CD4-positive, alpha-beta T cell treated with Interleukin-15 for 4 hours (primary cell): ENCODE measurements at places on chromosomes 1 and 21.

DNA sequence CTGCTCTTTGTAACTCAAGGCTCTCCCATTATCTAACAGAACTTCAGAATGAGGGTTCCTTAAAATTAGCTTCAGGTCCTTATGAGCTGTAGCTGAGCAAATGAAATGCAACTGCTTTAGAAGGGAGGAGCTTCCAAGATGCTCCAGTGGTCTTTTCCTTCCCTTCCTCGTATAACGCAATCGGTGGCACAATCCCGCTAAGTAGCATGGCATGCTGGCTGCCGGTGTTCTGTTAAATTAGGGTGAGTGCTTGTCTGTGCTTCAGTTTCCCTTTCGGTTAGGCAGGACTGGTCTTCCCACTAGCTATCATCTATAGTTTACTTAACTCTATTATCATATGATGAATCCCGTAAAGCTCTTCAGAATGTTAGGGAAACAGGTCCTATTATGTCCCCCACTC is 917 bp downstream of the KIAA0040 start:
- DNase-seq, result peak; percentile 38

DNA sequence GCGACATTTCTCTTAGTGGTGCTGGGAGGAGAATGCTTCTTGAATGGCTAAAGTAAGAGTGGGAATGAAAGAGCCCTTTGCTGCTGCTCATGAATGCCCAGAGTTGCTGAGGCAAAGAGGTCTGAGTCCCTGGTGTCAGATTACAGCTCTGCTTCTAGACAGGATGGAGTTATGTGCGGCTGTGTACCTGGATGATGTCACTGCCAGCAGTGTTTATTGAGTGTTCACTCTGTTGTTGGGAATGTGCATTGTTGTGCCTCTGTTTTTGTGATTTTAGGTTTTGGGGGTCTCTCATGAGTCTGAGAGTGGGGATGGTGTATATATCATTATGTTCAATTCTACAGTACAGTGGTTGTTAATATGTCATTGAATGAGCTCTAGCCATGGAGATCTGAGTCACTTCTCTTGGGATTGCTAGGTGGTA is 2.7 kb downstream of the CDC14A start:
- peak; percentile 57 for DNase-seq

GRCh38 chr1:223739366-223740037 is 27.2 kb downstream of the CAPN2 start:
- no peak for DNase-seq

- DNase-seq, result no peak
Measured at GRCh38 chr1:38183096-38183495, 136.5 kb upstream of the POU3F1 start.

GRCh38 chr1:44973645-44974044 is 12.8 kb downstream of the EIF2B3 start:
- no peak for DNase-seq

DNA sequence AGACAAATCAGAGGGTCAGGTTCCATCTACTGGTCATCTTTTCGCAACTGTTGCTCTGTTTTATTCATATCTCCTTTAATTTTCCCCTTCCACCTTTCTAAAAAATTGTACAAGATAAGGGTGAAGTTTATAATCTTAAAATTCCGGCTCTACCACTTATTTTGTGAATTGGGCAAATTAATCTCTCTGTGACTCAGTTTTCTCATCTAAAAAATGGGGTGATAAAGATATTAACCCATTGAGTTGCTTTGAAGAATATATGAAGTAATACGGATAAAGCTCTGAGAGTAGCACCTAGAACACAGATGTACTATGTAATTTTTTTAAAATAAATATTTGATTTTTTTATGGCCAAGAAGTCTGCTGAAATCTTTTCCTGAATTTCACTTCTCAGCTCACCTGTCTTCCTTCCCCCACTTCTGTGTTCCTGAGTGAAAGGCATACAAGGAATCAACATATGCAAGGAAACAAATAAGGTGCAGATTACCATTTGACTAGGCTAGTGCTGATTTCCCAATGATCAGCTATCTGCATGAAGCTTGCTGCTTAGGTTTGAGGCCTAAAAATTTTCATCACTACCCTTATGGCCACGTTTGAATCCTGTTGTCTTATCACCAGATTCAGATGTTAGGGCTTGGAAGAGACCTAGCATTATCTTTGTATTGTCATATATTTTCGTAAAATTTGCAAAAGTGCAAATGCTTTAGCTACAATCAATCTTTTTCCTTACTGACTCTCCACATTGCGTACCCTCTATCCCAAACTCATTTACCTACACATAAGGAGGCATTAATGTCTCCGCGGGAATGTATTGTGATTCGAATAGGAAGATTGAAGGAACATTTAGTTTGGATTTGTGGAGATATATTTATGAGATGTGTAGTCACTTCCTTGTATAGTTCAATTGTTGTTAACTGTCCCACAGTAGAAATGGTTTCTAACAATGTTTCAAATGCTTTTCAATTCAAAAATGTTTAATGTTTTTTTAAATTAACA is 718.3 kb upstream of the PTBP2 start:
- no peak for DNase-seq

DNA sequence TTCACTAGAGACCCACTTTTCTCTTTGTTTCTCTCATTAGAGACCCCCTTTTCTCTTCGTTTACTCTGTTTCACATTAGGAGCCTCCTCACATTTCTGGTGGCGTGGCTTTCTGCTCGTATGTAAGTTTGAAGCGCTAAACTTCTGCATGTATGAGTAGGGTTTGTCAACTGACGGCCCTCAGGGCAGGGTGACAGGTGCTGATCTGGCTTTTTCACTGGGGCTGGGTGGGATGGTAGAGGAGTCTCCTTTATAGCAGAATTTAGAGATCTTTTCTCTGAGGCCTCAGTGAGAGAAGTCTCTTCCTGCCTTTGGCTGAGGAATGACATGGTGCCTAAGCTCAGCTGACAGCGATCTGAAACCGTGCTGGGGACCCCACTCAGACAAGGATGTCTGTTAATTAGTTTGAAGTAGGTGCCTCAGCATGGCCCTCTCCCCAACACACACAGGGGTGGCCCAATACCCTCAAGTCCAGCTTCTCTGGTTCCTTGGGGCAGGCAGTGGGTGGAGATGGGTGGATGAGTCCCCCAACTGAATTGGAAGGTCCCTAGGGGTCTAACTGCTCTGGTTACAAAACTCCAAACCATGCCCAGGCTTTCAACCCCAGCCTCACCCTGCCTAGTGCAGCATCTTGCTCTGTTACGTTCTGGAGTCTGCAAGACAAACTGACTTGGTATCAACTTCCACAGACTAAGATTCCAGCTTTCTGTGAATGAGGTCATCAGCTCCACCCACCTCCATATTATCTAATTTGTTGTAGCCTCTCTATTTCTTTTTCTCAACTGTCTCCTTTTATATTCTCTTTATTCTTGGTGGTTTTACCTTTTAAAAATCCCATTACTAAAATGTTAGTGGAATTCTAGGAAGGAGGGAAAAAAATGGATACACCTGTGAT is 3.2 kb downstream of the SLC1A7 start:
- DNase-seq, result no peak

DNA sequence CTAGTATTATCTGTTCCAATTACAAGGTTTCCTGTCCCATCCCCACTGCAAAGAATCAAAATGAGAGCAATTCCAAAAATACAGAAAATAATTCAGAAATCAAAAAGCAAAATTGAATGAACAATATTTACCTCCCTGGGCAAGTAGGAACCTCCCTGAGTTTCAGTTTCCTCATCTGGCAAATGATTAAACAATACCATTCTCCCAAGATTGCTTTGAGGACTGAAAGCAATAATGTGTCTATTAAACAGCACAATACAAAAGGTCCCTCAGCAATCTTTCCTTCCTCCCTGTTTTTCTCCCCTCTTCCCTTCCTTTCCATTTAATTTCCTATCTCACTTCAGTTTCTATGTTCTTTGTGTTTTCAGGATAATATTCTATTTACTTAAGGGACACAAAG is 171.0 kb downstream of the ZC3H11B start:
- no peak for DNase-seq

- no peak for DNase-seq
Measured at GRCh38 chr1:86030180-86030579, 126.4 kb downstream of the COL24A1 start.

DNA sequence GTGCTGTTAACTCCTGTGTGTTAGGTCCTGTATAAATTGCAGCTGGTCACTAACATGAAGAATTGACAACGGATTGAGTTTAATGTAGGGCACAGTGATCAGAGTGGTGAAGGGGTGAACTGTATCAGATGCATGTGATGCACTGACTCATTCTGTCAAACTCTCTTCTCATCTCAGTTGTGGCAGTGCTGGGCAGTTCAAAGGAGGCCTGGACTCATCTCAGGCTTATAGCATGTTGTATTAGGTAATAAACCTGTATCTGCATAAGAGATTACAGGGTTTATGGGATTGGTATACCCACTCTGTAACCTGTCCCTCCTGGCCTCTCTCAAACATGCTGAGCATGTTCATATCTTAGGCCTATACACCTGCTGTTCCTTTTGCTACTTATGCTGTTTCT is 12.4 kb upstream of the GBP3 start:
- no peak for DNase-seq

DNA sequence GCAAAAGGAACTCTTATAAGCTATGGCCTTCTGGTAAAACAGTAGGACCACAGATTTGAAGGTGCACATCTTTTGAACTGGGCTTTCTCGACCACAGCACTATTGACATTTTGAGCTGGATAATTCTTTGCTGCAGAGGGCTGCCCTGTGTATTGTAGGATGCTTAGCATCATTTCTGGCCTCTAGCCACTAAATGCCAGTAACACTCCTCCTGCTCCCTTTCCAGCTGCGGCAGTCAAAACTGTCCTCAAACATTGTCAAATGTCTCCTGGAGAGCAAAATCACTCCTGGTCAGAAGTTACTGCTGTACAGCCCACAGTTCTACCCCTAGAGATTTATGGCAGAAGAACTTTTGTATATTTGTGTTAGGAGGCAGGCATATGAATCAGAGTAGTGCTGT is 836.7 kb downstream of the PLA2G4A start:
- no peak for DNase-seq

GRCh38 chr1:35727434-35728040 is 8.9 kb upstream of the C1orf216 start:
- DNase-seq, result no peak

- DNase-seq, result peak; percentile 56
Measured at GRCh38 chr1:193058529-193059281, 455 bp downstream of the UCHL5 start.

- DNase-seq, result peak; percentile 53
Measured at GRCh38 chr1:100449477-100449876, 88.5 kb upstream of the GPR88 start.

DNA sequence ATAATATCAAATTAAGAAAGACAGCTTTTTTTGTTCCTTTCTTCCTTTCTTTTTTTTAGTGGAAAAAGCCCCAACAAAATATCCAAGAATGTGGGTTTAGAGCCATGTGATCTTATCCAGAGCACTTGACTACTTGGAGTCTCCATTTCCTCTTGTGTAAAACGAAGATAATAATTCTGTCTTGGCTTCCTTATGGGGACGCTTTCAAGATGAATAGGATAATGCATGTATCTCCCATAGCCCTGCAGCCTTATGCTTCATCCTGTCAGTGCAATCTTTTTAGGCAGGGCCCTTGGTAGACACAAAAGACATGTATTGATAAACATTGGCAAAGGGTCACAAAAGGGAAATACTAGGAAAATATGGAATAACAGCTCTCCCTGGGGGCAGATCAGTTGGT is 34.8 kb downstream of the ZBTB18 start:
- DNase-seq, result no peak

DNA sequence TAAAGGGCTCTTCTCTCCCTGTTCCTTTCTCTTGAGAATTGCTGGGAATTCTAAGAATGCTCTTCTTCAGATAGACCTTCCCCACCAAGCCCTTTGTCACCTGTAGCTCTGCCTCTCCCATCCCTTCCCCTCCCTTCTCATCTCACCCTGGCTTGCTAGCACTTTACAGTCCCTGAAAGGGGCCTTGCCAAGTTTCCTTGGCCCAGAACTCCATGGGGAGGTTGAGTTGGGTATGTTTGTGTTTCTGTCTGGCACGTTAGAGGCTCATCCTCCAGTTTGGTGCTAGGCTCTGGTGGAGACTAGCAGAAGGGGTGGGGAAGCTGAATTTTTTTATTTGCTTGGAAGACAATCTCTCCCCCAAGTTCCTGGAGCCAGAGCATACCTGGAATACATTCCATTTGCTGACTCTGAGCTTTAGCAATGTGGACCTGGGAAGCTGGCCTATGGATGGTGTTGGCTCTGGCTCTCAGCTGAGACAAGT is 4.9 kb downstream of the CGN start:
- DNase-seq, result no peak

GRCh38 chr1:67211589-67212563 is 45.6 kb downstream of the IL23R start:
- peak; percentile 63 for DNase-seq

DNA sequence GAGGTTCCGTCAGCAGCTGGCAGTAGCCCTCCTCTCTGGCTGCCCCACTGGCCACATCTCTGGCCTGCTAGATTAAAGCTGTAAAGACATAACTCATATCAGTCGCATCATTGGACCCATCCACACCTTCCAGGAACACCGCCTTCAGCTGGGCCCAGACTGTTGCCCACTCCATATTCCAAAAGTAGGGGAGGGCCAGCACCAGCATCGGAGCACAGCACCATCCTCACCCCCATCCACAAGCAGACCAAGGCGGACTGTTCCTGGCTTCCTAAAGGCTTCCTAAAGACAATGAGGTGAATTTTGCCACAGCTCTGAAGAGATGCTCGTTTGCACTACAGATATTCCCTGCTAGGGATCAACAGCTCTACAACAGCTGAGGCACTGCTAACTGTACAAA is 3.5 kb downstream of the SHISA4 start:
- DNase-seq, result no peak

- DNase-seq, result no peak
Measured at GRCh38 chr1:228000836-228001563, 5.8 kb upstream of the WNT3A start.

DNA sequence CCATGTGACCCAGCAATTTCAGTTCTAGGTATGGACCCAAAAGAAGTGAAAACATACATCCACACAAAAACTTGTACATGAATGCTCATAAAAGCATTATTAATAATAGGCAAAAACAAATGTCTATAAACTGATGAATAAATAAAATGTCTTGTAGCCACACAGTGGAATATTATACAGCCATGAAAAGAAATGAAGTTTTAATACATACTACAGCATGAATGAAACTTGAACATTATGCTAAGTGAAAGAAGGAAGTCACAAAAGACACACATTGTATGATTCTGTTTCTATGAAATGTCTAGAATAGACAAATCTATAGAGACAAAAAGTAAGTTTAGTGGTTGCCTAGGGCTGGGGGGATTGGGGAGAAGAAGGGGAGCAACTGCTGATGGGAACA is 130.2 kb downstream of the CDC7 start:
- DNase-seq, result no peak

DNA sequence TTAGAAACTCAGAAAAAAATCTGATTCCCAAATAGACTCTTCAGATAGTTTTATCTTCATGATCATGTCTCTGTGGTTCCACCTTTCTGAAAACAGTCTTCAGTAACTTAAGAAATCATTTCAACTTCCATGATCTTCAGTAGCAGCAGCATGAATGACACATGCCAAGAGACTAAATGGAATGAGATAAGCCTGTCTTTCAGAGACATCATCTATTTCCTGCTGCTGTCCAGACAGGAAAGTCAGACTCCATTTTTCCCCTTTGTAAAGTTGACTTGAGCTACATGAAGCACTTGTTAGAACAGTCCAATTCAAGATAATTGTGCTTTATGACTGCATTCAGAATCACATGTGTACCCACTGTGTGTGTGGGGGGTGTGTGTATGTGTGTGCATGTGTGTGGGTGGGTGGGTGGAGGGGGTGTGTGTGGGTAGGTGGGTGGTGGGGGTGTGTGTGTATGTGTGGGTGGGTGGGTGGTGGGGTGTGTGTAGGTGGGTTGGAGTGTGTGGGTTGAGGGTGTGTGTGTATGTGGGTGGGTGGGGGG is 58.8 kb downstream of the CLIC4 start:
- no peak for DNase-seq

GRCh38 chr21:26089730-26090129 is 80.8 kb downstream of the APP start:
- no peak for DNase-seq
